SK-N-MC (cell line): ENCODE measurements at places on chromosomes 1 and 21.

DNA sequence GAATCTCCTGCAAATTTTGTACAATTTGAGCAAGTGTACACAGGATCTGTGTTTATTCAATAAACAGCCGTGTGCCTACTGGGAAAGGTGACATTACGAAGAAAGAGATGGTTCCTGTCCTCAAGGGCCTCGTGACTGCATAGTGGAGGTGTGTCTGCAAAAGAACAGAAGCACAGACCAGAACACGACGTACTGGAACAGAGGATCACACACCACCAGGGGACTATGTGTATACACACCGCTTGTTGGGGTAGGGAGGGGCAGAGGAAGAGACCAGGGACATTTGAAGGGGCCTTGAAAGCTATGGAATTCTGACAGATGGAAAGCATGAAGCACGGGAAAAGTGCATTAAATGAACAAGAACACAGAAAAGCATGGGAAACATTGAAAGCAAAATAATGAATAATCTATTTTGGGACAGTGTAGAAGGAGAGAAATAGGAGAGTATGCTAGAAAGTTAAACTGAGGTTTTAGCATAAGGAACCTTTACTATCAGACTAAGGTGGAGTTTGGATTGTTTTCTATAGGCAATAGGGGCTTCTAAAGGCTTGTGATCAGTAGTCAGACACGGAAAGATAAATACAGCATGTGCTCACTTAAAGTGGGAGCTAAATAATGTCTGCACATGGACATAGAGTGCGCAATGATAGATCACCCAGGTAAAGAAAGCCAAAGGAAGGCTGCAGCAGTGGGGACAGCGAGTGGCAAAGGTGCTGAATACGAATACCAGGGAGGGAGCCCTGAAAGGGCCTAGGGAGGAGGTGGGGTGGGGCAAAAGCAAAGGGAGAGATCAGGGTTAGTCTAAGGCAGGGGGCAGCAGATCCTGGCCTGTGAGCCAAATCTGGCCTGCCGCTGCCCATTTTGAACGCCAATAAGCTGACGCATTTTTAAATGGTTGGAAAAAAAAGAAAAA, 11.0 kb downstream of the JAK1 start:
- no peak for DNase-seq

GRCh38 chr1:14517841-14518180, 80.7 kb upstream of the KAZN start:
- DNase-seq, result no peak

- DNase-seq, result no peak
Measured at GRCh38 chr21:25701529-25701928, 33.2 kb downstream of the ATP5PF start.

DNA sequence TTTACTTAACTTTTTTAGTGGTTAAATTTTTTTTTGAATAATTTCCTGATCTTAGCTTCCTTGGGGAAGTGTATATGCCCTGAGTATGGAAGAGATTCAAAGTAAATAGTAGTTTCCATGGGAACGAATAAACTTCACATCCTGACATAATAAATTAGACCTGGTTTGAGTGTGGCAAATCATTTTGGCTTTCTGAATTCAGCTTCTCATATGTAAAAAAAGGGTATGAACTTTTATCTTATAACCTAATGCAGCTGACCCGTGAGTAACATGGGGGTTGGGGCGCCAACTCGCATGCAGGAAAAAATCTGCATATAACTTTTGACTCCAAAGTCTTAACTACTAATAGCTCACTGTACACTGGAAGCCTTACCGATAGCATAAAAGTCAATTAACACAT, 736.8 kb upstream of the NCAM2 start:
- no peak for DNase-seq

DNA sequence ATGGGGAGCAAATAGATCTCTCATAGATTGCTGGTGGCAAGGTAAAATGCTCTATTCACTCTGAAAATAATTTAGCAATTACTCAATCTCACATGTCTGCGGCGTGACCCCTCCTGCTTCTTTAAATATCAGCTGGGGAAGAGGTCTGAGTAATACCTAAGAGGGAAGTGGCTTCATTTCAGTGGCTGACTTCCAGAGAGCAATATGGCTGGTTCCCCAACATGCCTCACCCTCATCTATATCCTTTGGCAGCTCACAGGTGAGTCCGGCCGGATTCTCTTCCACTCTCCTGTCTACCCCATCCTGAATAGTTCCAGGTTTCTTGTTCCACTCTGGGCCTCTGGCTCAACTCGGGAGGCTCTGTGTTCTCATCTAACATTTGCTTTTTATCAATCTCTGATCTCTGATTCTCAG, at the start of gene SLAMF7:
TSS of gene SLAMF7 (plus strand) at position 150 of the 414 bp plus-strand sequence. CDS start at position 205, 55 bp downstream.
- no peak for DNase-seq

DNA sequence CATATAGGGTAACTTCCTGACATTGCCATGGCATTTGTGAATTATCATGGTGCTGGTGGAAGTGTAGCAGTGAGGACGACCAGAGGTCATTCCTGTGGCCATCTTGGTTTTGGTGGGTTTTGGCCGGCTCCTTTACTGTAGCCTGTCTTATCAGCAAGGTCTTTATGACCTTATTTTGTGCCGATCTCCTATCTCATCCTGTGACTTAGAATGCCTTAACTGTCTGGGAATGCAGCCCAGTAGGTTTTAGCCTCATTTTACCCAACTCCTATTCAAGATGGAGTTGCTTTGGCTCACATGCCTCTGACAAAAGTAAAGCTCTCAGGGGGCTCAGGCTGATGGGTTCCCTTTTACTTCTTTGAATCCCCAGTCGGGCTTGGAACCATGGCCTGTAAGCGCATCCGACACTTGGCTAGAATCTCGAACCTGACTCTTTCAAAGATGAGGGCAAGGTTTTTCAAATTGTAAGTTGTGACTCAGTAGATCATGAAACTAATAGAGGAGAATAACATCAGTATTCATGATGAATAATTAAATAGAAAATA, 85.0 kb downstream of the GALNT2 start:
- DNase-seq, result no peak

GRCh38 chr1:233211595-233211994, 83.9 kb downstream of the PCNX2 start:
- no peak for DNase-seq

- no peak for DNase-seq
Measured at GRCh38 chr21:40372506-40372905, 474.5 kb downstream of the DSCAM start.

DNA sequence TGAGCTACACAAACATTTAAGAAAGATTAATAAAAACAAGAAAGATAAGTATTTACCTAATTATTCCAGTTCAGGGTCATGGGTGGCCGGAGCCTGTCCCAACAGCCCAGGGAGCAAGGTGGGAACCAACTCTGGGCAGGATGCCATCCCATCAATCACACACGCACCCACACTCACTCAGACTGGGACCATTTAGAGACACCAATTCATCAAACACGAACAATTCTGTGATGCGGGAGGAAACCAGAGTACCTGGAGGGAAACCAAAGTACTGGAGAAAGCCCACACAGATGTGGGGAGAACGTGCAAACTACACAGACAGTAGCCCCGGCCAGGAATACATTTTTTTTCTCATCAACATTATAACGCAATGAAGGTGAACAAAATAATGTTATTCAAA, 16.2 kb downstream of the WASF2 start:
- no peak for DNase-seq

- DNase-seq, result no peak
Measured at GRCh38 chr1:180094705-180095295, 59.9 kb upstream of the QSOX1 start.

GRCh38 chr1:24961961-24962861, 32.1 kb upstream of the RUNX3 start:
- no peak for DNase-seq

DNA sequence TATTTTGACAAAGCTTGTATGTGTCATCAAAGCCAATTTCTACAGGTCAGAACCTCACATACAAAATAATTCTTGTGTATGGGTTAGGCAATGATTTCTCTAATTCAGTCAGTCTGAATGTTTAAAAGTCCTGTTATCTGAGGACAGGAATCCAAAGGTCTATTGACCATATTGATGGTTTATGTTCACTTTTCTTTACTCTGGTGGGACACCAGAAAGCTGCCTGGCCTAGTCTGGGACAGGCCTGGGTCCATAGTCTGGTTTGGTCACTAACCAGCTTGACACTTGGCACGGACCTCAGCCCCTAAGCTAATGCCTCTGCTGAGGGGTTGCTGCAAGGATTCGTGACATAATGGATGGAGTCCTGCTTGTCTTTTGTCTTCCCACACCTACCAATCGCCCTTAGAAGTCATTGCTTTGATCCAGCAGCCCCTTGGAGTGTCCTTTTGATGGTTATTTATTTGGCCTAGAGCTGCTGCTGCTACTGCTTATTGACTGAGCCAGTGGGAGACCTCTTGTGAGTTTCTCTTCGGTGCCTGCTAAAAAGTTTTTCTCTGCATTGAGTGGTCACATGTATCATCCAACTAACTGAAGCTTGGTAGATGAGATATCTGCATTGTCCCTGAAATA, 15.7 kb downstream of the IFNAR2 start:
- DNase-seq, result no peak

- DNase-seq, result no peak
Measured at GRCh38 chr1:94237291-94238226, at the start of gene ARHGAP29. ARHGAP29 (minus strand) TSS chr1:94237584; CDS start chr1:94231611, 5,973 bp downstream.

- no peak for DNase-seq
Measured at GRCh38 chr1:213570487-213570886, 417.3 kb upstream of the PROX1 start.

- DNase-seq, result no peak
Measured at GRCh38 chr1:104072915-104073371, 323.2 kb downstream of the AMY1C start.

DNA sequence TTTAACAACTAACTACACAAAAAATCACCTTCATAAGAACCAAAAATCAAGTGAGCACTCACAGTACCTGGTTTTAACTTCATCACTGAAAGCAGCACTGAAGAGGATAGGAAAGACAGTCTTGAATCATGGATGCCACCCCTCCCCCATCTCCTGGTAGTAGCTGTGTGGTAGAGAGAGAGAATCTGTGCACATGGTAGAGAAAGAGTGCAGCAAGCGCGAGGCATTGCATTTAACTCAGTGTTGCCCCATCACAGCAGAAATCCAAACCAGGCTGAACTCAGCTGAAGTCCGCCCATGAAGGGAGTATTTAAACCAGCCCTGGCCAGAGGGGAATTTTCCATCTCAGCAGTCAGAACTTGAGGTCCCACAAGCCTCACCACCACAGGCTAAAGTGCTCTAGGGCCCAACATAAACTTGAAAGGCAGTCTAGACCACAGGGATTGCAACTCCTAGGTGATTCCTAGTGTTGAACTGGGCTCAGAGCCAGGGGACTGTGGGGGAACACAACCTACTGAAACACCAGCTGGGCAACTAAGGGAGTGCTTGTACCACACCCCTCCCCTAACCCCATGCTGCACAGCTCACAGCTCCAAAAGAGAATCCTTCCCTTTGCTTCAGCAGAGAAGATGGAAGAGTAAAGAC, 38.4 kb downstream of the VAV3 start:
- DNase-seq, result no peak

- DNase-seq, result no peak
Measured at GRCh38 chr1:89728381-89728780, 92.5 kb upstream of the LRRC8D start.

DNA sequence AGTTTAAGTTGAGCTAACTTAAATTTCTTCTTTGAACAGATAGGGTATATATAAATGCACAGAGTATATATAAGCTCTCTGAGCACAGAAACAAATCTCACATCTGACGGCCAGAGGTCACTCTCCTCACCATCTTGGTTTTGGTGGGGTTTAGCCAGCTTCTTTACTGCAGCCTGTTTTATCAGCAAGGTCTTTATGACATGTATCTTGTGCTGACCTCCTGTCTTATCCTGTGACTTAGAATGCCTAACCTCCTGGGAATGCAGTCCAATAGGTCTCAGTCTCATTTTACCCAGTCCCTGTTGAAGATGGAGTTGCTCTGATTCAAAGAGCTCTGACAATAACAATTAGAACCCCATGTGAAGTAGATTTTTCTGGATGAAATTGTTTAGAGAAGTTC, 1.6 kb upstream of the MOV10 start:
- DNase-seq, result no peak

DNA sequence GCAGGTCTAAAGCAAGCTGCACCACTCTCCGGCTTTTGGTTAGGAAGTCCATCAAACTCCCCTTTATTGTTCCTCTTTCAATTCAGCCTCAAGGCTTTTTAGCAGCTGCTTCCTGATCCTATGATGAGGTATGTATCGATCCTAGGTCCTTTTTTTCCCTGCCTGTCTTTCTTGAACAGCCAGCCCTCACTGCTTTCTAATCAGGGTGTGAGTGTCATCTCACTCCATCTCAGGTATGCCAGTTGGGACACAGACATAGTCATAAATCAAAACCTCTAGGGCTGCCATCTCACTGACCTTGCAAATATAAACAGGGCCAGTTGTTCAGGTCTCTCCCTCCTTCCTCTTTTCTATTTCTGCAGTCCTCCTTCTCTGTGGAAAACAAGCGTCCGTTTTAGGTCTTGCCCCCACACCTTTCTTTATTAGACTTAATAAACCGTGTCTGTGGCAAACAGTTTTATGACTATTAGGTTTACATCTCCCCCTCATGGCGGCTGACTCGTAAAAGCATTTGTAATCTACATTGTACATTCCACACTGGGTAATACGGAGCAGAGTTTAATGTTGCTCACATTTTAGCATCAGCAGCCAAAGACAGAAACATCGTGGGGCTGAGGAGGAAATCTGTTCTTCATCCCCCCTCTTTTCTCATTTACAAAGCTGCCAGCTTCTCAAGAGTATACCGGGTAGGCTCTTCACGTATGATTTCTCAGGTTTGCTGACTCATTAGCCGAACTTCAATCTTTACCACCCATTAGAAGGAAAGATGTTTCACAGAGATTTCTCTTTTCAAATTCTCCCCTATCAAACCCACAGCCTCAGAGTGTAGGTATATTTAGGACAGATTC, 11.6 kb downstream of the STYXL2 start:
- no peak for DNase-seq

- DNase-seq, result no peak
Measured at GRCh38 chr21:44301961-44302406, 2.1 kb downstream of the PFKL start.

- no peak for DNase-seq
Measured at GRCh38 chr1:231385416-231385748, 36.7 kb downstream of the EGLN1 start.

DNA sequence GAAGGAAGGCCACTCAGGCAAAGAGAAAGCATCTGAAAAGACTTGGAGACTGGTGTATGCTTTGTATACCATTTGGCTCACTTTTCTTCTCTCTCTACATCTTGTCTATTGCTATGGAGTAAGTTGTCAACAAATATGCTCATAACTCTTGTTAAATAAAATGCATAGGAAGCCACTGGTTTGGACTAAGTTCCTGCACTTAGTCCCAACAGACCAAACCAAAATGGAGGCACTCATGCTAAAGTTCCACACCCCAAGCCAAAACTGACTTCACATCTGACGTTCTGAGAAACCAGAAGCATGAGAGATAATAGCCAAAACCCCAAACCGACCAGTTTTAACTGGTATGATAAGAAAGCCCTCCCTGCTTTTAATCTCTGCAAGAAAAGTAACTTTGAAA, 135.3 kb upstream of the LYPLAL1 start:
- DNase-seq, result no peak

- DNase-seq, result no peak
Measured at GRCh38 chr1:213423041-213423440, 372.0 kb downstream of the RPS6KC1 start.

DNA sequence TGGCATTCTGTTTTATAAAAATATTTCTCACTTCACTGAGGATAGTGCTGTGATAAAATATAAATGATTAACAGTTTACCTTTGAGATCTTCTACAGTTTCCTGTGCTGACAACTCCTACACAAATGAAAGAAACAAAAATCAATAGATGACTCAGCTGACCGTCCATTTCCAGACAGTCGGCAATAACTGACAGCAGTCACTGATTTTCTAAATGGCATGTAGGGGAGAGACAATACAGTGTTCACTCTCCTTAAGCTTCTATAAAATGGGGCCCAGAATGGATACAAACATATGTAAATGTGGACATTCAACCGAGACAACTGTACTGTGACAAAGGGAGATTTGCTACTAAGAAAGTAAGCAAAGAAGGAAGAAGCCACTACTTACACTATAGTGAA, 34.3 kb downstream of the PCNX2 start:
- no peak for DNase-seq
